ENCODE measurements at places on chromosomes 1 and 21.
A peak's percentile ranks its signal among the peaks of the same experiment; 100 is the strongest.

DNA sequence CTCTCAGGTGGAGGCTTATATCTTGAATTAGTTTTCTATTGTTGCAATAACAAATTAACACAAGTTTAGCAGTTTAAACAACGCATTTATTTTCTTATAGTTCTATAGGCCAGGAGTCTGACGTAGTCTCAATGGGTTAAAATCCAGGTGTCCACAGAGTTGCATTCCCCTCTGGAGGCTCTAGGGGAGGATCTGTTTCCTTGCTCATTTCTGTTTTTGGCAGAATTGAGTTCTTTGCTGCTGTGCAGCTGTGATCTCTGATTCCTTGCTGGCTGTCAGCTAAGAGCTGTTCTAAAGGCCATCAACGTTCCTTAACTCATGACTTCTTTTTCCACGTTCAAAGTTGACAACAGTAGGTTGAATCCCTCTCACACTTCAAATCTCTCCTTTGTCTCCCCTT is 31.8 kb downstream of the S100A10 start:
- no peak for DNase-seq

GRCh38 chr21:34157521-34157920 is 84.1 kb downstream of the MRPS6 start:
- no peak for DNase-seq

GRCh38 chr1:90711696-90712095 is 5.4 kb downstream of the BARHL2 start:
- DNase-seq: no peak

DNA sequence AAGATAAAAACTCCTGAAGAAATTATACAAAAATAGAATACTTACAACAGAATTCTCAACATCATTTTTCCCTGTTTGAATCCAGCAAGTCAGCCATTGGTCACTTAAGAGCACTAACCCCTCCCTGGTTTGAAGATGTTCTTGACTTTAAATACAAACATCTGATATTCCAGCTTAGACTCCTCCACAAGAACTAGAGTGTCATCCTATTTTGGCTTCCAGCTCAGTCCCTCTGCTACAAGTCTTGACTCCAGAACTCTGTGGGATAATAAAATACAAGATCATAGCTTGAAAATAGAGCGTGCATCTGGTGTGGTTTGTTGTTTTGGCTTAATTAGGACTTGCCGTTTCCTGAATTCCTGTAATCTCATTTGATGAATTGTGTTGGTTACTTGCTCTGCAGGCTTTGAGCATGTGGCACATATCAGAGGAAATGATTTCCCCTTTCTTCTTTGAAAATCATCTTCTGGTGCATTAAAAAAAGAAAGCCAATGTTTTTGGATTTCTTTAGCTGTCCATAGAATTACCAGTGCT is 63.7 kb upstream of the DPT start:
- DNase-seq: no peak

DNA sequence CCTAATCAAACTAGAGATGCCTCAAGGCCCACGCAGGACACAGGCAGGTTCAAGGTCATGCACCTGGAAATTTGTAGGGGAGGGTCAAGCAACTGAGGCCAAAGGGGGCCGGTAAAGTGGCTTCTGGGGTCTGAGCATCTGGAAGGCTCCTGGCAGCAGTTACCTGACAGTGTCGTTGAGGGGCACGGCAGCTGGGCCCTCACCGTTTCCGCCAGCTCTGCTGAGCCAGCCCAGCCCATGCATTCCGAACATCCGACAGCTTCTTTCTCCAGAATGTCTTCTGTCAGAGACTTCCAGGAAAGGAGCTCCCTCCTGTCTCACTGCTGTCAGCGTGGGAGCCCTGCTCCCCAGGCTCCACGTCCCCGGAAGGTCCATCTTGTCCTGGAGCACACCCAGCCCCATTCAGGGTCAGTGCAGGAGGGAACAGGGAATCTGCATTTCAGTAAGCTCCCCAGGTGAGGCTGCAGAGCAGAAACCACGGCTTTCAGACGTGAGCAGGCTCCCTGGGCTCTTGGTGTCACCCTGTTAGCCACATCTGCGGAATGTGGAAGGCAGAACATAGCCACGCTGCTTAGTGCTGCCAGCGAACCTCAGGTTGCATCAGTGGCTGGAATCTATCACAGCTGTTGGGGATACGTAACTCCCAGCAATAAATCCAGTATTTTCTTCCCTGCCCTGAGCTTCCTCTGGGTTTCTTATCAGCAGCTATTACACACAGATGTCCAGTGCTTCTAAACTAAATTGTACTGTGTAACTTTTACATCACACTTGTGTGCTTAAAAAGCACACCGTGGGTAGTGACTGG is 36.3 kb upstream of the FAM3B start:
- DNase-seq: no peak

DNA sequence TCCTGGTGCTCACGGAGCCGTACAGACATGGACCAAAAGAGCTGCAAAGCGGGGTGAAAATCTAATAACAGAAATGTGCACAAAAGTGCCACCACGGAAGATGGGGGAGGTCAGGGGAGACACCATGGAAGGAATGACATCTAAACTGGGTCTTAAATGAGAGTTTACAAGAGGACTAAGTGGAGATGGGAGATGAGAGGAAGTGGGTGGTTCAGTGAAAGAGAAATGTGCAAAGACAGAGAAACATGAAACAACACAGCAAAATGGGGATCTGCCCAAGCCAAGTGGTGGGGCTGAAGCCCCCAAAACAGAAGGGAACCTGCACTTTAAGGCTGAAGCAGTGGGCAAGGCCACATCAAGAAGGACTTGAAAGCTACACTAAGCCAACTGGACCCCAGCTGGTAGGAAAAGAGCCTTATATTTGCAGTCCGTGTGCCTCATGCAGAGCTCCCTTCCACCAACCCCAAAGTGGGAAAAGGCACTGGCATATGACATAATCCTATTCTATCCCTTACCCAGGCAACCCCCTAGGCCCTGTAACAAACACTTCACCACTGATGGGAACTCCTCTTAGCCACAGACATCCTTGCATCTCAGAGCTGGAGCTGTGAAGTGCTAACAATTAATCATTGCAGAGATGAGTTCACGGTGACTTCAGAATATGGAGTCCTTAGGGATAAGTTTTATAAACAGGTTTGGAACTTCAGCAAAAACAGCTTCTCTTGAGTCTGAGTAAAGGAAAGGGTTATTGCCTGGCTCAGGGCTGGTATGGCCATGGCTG is 198.6 kb upstream of the EDN2 start:
- no peak for DNase-seq

- no peak for DNase-seq
Measured at GRCh38 chr21:43726686-43727518, 8.0 kb downstream of the PDXK start.

GRCh38 chr1:13664451-13664850 is 35.5 kb upstream of the PRDM2 start:
- DNase-seq: no peak

- no peak for DNase-seq
Measured at GRCh38 chr1:153750026-153750995, 22.5 kb downstream of the INTS3 start.

- no peak for DNase-seq
Measured at GRCh38 chr1:64896551-64896950, 69.8 kb downstream of the JAK1 start.

GRCh38 chr1:15714406-15715136 is 21.5 kb upstream of the SLC25A34 start:
- DNase-seq: no peak

DNA sequence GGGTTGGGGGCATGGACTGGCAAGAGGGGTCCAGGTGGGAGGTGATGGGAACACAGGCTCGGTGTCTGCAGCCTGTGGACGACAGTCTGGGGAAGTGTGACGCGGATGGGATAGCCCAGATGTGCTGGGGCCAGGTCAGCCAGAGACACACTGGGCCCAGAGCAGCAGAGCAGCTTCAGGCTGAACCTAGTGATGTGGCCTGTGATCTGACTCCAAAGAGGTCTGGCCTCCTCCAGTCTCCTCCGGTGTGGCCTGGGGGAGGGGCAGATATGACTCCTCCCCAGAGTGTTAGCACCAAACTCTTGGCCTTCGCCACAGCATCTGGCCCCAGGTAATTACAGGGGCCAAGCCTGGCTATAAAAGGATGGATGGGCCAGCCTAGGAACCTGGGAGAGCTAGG is 13.5 kb downstream of the EFNA3 start:
- DNase-seq: no peak

DNA sequence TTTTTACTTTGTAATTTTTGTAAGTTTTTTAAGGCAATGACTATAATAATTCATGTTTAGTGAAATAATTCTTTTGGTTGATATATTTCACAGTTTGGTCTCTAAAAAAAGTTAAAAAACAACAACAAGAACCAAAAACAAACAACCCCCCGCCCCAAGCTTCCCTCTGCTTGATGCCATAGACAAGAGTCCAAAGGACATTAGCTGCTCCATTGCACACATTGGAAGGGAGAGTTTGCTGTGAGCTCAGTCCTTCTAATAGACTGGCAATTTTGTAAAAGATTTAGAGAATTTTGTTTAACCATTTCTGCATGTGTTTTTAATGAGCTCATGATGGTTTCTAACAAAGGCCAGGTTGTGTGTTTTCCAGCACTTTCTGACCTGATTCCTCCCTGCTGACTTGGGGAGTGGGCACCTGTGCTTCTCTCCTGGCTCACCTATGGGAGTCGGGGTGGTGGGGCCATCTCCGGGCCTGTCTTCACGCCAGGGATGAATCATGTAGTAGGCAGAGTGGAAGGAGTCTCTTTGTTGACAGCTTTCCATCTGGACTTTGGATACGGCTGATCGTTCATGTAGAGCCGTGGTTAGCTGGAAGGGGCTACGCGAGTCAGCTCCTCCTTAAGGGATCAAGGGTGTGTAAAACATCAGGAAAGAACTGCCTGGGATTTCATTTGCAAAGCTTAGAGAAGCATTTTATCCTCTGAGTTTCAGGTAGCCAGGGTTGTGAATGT is 14.1 kb downstream of the ZBTB18 start:
- no peak for DNase-seq

GRCh38 chr1:150976879-150977694 is 2.5 kb upstream of the CERS2 start:
- peak; percentile 31 for DNase-seq

DNA sequence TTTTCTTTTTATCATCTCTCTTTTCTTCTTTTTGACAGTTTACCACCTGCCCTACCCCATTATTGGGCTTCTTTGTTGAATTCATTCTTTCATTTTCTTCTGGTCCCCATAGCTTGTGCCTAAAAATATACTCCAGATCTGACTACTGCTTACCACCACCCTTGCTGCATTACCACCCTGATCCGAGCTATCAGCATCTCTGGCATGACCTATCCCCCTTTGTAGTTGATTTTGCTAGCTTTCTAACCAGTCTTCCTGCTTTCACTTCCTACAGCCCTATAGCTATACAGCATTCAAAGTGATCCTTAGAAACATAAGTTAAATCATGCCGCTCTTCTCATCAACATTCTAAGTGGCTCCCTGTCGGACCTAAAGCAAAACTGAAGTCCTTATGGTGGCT is 59.4 kb upstream of the MPC2 start:
- no peak for DNase-seq

- no peak for DNase-seq
Measured at GRCh38 chr1:22471078-22471477, 19.4 kb downstream of the ZBTB40 start.

DNA sequence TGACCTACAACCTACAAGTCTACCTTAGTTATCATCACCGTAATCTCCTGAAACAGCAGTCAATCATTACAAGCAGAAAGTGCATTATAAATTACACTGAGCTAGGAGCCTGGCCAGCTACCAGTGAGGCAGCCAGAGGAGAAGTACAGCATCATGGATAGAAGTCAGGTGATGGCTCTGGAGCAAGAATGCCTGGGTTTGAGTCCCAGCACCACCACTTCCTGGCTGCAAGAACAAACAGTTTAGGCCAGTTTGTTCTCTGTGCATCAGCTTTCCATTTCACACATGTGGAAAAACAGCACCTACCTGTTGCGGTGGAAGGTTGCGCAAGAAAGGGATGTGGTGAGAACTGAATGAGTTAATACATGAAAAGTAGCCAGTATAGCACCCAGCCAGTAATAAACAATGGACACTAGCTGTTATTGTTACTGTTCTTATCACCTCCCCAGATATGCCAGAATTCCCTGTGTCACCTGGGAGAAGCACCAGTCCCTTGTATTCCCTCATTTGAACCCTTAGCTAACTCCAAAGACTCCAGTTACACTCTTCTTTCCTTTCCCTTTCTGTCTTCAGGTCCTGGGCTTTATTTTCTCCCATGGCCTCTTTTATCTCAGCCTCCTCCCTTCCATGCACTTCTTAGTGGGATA is 9.0 kb downstream of the CREG1 start:
- DNase-seq: no peak

- no peak for DNase-seq
Measured at GRCh38 chr1:40876436-40876761, 14.2 kb upstream of the CITED4 start.

DNA sequence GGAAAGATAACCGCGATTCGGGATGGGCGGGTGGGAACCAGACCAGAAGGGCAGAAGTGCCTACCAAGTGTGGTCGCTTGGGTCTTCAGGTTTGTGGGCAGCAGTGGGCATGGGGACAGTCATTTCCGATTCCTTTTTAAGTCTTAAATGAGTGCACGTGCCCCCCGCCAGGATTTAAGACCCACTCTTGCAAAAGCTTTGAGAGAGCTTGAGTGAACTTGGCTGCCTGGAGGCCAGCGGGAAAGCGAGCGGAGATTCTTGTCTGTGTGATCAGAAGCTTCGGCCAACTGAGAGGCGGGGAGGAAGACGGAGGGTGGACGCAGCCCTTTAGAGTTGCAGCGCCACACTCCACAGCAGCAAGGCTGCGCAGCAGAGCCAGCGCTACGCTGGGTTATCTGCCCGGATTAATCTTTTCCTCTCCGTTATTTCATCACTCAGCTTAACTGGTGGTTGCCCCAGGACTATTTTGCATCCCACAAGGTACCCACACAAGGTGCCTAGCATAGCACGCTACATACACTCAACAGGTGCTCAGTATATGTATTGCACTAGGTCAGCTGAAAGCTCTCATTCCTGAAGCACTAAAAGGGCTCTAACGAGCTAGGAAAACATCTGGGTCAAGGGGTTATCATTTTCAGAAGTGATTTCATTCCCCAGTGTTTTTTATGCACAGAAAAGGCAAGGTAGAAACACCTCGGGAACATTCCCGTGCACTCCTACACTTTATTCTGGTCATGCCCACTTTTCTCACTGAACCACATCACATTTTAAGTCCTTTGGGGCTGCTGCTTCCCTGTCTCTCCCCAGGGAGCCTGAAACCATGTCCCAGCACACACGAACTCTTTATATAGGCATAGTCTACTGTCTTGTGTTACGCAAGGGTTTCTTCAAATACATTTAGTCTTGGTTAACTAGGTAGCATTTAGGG is 1.5 kb upstream of the BATF3 start:
- no peak for DNase-seq
